ENCODE measurements at places on chromosomes 2 and 18.
A peak's percentile ranks its signal among the peaks of the same experiment; 100 is the strongest.

GRCh38 chr2:106208874-106209273 is 14.8 kb upstream of the UXS1 start:
- DNase-seq = no peak

GRCh38 chr2:103179798-103180197 is 418.0 kb downstream of the TMEM182 start:
- no peak for DNase-seq

- DNase-seq = no peak
Measured at GRCh38 chr2:240440704-240441320, 5.3 kb downstream of the GPC1 start.

- DNase-seq = no peak
Measured at GRCh38 chr2:28226558-28226957, 166.1 kb upstream of the FOSL2 start.

- no peak for DNase-seq
Measured at GRCh38 chr18:66833646-66834045, 229.8 kb upstream of the CDH19 start.

- DNase-seq = no peak
Measured at GRCh38 chr2:217990791-217991465, 11.9 kb downstream of the TNS1 start.

DNA sequence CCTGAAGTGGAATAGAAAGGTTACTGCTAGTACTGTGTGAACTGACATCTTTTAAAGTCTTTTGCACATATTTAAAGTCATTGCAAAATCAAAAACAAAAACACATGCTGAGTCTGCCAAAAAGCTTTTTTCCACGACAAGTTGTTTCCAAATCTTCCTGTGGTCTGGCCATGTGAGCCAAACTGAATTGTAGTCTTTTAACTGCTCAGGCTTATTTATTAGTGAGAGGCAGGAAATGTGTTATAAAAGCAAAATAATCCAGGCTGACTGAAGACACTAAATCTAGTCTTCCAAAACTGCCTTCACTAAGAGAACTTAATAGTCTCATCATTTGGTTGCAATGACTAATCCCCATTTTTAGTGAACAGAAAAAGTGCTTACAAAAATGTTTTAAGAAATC is 2.3 kb downstream of the KRCC1 start:
- no peak for DNase-seq

GRCh38 chr2:11652553-11652952 is 17.4 kb downstream of the NTSR2 start:
- DNase-seq = no peak

- DNase-seq = no peak
Measured at GRCh38 chr2:200253639-200254038, 52.9 kb upstream of the SPATS2L start.

DNA sequence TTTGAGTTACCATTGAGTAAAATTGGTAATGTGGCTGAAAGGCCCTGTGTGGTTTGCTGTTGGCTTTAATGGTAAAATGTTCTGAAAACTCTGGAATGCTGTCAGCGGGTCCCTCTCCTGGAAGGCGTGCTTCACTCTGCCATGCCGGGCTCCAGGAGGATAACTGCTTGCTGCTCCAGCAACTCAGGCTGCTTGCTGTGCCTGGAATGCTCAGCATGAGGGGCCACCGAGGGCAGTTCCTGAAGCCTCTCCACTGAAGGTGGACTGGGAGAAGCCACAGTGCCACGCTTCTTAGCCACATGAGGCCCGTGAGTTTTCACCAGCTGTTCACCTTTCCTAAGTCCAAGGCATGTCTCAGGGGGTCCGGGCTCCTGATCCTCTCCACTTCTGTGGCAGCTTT is 90.4 kb upstream of the FAM110C start:
- no peak for DNase-seq

DNA sequence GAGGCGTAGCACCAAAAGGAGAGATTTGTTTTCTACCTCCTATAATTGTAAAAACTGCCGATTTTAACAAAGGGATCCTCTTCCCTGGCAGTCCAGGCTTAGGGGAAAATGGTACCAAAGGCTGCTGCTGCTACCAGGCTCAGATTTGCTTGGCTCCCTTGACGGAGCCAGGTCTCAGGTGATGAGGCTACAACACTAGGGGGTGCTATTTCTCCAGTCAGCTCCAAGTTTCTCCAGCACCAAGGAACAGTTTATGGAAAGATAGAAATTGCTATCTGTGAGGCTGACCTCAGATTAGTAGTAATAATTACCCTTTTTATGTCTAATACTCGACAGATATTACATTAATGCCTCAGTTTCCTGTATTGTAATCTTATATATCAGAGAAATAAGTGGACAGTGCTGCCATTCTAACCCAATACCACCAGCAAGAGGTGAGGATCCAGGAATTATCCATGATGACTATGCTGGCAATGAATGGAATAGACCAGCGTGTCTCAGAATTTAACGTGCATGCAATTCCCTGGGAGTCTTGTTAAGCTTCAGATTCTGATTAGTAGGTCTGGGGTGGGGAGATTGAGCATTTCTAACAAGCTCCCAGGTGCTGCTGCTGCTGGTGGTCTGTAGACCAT is 111.3 kb downstream of the ESCO1 start:
- peak; percentile 42 for DNase-seq

GRCh38 chr2:100731535-100731981 is 88.4 kb upstream of the NPAS2 start:
- DNase-seq = no peak

DNA sequence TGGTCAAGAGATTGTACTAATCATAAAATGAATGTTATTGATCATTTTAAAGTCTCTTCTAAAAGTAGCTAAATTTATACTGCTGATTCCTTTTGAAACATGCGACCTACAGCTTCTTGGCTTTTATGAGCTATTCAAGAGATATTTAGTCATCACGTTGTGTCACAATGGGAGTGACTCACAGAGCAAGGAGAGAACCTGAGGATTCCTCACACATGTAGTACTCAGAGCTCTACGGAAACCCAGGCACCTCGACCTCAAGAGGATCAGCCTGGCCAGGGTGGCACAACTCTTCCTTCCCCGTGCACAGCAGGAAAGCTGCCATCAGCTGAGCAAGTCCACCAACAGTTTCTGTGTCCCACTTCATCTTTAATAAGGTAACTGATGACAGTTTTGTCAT is at the start of gene DHRS9:
DHRS9 (plus strand) TSS at position 223 of the 400 bp plus-strand sequence. CDS start 12,019 bp downstream, outside the sequence.
- no peak for DNase-seq

DNA sequence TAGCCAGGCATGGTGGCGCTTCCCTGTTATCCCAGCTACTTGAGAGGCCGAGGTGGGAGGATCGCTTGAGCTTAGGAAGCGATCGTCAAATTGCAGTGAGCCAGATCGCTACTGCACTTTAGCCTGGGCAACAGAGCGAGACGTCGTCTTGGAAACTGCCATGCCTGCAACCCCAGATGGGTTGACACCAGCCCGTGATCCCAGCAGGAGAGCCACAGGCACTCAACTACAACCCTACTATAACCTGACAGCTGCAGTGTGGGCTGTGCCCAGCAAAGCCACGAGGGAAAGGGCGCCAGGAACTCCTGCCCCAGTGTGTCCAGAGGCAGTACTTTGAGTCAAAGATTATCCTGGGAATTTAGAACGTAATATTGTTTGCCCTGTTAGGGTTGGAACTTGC is 85.6 kb downstream of the SS18 start:
- no peak for DNase-seq

GRCh38 chr18:58558471-58558870 is 70.4 kb downstream of the ALPK2 start:
- DNase-seq = no peak

DNA sequence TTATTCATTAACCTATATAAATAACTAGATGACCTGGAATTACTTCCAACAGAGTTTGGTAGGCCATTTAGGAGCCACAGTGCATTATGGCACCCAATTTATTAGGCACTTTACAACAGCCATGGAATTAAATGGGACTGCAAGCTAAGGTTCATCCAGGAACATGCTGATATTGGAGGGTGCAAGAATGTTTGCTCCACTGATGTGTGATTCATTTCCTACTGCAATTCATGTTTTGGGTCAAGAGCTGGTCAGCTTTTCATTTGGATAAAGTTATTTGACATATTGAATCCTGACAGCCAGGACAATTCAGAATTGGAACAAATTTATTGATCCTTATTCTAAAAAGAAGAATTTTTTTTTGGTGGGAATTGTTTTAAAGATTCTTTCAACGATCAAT is 11.8 kb upstream of the LYPD1 start:
- no peak for DNase-seq

- DNase-seq = no peak
Measured at GRCh38 chr2:57892920-57893319, 153.7 kb upstream of the VRK2 start.

GRCh38 chr2:224310943-224311625 is 90.8 kb downstream of the FAM124B start:
- no peak for DNase-seq

- no peak for DNase-seq
Measured at GRCh38 chr2:42967959-42968674, 175.7 kb upstream of the HAAO start.

DNA sequence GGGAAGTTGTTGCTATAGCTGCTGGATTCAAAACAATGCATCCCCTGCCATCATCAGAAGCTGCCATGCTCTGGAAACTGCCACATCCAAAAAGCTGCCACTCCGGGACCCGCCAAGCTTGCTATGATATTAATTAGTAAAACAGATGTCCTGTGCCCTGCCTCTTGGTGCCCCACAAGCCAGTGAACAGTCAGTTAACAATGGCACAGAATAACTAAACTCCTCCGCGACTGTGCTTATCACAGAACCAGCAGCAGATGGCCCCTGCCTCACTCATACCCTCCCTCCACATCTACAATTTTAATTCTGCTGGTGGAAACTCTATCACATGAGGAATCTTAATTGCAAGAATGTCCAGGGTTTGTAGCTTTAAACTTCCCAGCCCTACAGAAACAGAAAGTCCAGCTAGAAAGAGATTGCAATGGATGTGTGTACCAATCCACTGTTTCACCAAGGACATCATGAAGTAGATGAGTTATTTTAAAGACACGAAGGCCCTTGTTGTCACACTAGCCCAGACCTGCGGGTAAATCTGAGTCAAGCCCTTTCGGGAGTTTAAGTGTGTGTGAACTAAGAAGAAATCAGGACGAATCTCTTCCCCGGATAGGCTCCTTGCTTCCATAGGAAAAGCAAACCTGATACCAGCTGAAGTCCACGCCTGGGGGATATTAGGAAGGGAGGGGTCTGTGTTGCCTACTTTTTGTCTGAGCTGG is 7.4 kb upstream of the ACYP2 start:
- DNase-seq = peak; percentile 5

DNA sequence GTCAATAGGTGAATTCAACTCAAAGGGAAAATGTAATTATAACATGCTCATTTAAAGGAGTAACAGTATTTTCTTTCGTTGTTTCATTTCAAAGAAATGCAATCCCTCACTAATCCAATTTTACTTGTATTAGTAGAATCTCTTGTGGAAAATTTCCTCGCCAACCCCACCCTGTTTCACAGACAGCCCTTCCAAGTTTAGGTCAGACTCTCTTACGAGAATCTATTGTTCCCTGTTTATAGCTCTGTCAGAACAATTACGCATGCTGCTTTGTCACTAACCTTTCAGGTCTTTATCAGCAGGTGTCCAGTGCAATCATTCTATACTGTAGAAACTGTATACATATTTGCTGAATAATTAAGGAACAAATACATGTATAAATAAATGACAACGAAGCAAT is 657.8 kb upstream of the LINC00305 start:
- DNase-seq = peak; percentile 77

DNA sequence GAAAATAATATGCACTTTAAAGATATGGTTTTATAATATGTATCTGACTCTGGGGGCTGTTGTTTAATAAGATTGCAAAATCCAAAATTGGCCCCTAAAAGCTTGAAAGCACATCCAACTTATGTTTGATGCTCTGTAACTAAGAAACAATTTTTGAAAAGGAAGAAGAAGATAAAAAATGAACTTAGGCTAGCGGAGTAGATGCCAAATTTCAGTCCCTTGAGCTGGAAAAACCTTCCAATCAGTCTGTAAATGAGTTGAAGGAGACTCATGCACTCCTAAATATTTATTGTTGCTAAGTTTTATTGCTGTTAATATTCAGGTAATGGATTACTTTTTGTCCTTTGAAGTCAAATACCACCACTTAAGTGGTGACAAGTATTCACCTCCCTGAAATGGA is 465.0 kb downstream of the ZEB2 start:
- no peak for DNase-seq

- DNase-seq = peak; percentile 63
Measured at GRCh38 chr2:11829324-11829946, 83.0 kb downstream of the LPIN1 start.

GRCh38 chr2:51559026-51559425 is 527.1 kb upstream of the NRXN1 start:
- no peak for DNase-seq

DNA sequence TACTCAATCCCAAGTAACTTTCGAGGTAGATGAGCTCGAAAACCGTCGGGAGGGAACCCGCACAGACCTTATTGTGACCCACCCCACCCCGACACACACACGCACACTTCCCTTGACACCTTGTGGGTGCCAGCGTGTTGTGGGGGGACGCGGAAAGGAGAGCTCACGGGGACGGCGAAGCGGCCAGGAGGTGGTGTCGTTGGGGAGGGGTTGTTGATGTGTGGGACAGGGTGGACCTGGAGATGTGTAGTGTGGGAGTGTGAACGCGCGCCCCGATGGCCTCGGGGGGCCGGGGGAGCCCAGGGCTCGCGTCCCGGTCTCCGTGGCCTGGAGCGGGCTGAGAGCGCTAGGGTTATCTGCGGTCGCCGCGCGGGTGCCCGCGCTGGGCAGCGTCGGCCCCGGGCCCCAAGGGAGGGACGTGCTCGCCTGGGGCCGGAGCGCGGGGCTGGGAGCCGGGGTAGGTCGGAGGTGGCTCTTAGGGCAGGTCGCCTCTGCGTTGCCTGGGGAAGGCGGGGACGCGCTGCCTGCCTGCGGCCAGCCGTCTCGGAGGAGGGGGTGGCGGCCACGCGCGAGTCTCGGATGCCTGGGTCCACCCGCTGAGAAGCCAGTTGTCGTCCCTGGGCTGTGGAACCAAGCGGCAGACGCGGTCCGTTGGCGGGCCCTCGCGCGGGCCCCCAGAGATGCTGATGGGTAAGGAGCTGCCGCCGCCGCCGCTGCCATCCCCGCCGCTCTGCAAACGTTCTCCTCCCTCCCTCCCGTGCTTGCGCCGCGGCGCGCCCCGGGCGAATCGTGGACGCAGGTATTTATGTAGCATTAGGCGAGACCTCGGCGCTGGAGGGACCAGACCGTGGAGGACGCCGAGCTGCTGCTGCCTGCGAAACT is 1.6 kb downstream of the KLHL29 start:
- peak; percentile 40 for DNase-seq

DNA sequence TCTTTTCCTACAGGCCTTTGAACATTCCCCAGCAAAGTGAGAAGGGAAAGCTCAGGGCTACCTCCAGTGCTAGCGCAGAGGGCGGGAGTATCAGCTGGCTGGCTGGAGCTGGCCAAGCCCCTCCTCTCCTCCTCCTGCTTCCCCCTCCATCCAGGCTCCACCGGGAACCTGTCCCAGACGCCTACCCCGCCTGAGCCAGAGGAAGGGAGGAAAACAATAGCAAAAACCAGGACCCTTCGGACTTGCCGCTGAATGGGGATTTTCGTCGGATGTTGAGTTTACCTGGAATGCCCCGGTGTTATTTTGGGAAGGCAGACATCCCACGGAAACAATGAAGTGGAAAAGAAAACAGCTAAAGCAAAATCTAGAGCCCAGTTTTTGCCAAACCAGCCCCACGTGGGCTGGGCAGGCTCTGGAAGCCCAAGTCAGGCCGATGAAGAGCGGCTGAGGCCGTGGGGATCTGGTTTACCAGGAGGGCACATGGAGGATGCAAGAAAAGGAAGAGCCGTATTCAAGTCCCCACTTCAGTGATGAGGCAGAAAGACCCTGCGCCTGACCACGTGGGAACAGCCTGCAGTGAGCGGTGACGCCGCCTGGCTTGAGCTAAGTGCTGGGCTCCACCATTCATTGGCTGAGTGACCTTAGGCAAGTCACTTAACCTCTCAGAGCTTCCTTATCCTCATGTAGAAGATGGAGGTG is 100.4 kb upstream of the LCLAT1 start:
- no peak for DNase-seq

All from NCI-H2081 (cell line).